ENCODE measurements at places on chromosomes 5 and 9.

- no peak for DNase-seq
These were observed 43.7 kb upstream of the ANGPTL2 start for GRCh38 chr9:127166111-127166510.

DNA sequence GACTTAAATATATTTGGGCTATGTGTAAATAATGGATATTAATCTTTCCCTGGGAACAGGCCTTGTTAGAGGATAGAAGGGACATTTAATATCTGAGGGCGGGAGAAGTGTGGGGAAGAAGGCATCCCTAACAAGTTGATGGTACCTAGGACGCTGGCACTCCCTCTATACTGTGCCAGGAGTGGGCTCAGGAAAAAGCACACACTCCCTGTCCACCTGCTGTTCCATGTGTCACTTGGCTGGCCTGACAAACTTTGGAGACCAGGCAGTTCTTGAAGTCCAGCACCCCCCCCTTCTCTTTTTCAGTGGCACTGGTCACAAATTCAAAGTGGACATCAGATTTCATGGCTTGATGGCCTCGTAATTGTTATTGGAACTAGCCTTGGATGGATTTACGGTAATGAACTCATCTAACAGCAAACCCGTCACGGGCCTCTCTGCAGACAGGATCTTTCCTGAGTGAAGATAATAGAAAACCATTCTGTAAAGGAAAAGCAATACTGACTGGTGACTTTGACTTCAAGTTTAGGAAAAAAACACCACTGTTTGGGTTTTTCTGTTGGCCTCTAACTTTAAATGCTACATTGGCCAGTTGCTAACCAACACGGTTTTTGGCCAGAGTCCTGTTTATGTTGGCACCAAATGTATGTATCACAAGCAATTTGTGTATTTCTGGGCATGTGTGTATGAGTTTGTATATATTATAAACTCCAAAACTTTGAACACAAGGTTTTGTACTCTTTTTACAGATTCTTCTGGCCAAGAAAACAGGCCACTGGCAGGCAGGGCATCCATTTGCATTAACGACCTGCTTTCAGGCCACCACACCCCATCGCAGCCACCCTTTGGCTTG is 552.6 kb downstream of the CCDC171 start:
- no peak for DNase-seq

DNA sequence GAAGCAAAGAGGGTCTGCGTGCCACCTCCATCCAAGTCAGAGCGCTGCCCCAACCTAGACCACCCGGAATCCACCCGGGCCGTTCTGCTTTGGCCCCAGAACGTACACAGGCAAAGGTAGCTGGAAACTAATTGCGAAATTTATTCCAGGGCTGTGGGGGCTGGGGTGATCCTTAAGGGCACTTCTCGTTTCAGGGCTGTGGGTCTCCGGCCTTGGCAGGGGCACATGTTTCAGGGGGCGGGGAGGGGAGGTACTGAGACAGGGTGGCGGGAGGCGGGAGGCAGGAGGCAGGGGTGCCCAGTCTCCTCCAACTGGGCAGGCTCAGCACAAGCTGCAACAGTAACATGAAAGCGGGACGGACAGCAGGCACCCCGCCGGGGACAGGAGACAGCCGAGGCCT is 26.1 kb downstream of the NR5A1 start:
- DNase-seq = no peak

DNA sequence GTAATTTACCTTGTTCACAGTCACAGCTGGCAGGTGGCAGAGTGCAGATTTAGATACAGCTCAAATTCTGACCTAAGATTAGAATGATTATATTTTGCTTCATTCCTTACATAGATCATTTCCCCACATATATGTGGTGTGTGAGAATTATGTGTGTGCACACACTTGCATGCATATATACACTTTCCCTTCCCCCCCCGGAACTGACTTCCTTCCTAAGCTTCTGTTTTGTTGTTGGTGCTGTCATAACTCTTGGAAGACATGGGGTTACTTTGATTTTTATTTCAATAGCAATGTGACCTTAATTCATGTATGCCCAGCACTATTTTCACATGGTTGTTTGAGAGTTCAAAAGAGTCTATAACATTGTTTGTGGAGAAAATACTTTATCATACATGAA is 112.8 kb downstream of the CMYA5 start:
- no peak for DNase-seq

- no peak for DNase-seq
These were observed 69.5 kb upstream of the UNC5A start for GRCh38 chr5:176740702-176741496.

DNA sequence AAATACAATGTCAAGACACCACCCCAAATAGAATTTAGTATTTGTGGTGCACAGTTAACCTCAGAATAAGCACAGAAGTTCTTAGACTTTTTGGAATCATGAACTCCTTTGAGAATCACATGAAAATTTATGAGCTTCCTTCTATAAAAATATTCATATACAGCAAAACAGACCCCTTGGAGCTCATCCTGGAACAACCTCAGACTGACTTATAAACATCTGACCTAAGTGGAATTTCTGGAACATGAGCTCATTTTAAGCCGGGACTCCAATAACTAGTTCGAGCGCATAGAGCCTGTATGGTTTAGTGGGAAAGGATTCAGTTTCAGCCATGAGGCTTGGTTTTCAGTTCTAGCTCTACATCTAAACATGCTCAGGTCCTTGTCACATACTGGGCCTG is 192.3 kb downstream of the DEPDC1B start:
- no peak for DNase-seq

- DNase-seq = no peak
These were observed 42.0 kb downstream of the FRMPD1 start for GRCh38 chr9:37692622-37693221.

DNA sequence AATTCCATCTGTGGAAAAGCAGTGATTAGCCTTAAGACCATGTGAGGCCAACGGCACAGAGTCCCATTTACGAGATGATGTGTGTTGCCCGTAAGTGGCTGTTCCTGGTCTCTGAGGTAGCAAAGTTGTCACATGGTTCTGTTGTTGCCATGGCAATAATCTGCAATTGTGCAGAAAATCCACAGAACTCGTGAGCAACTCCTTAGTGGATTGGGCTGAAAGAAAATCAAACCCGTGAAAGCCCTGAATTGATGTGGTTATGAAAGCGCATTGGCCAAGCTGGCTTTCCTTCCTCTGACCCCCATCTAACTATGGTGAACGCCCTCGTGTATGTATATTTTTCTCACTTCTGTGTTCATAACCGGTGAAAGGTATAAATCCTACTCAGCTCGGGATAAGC is 614.7 kb downstream of the EBF1 start:
- DNase-seq = no peak

DNA sequence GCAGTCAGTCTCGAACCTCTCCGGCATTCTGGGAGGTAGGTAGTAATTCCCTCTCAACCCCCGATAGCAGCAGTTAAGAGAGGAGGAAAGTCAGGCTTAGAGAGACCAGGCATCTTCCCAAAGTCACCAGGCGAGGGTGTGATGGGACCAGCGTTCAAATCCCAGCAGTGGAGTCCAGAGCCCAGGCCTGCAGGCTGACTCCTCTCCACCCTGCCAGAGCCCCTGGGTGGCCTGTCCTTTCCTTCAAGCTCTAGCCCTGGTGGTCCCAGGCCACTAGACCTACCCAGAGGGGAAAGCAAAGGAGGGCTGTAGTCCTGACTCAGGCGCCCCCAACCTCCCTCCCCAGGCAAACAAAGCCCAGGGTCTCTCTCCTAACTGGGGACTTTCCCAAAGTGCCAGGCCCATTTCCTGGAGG is 4.2 kb upstream of the NR5A1 start:
- no peak for DNase-seq

DNA sequence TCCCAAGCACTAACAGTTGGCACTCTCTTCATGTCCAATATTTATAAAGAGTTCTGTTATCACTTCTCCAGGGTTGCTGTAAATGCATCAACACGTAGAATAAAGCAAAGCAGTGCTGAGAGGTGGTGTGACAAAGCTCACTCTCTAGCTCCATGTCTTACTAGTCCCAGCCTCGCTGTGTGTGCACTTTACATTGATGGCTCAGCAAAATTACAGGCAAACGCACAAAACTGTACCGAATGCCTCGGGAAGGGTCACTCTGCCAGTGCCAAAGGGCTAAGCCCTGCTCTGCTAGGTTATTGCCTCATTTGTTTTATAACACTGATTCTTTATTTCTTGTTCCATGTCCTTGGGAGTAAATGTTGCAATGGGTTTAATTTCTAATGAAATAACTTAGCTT is 1005.9 kb upstream of the WWC1 start:
- DNase-seq = no peak

DNA sequence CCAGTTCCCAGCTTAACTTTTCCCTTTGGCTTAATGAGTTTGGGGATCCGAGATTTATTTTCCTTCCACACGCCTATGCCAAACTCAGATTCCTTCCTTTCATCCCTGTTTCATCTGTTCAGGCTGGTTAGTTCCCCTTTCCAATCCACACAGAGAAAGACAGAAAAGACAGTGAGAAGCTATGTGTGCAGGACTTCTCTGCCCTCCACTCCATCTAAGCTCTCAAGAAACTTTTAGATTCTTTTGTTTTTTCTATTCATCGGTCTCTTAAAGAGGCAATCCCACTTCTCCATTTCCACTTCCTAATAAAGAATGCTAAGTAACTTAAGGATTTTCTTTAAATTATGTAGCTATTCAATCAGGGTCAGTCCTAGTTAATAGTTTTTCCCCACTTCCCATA is 11.2 kb downstream of the ITGA1 start:
- DNase-seq = no peak

DNA sequence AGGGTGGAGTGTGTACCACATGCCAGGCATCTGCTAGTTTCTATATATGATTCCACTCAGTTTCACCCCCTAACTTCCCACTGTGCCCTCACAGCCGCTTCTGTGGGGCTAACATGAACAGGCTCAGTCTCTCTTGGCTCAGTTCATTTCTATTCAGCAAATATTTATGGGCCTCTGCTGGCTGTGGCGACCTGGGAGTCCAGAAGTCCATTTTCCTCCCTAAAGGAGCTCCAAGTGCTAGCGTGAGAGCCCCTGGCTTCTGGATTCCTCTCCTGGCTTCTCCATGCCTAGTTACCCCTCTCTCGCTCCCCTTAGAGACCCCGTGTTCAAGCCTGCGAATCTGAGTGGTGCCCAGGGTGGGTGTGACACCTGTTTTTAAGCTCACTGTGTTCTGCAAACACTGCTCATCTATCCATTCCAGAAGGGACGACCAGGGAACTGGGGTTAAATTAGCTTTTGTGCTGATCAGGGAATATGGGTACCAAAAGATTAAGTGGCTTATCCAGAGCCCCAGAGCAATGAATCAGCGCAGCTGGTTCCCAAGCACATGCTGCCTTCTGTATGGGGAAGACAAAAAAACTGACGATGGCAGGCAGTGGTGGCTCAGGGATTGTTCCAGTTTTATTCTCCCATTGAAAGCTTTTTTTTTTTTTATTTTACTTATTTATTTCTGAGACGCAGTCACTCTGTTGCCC is 57.6 kb downstream of the HMCN2 start:
- no peak for DNase-seq

GRCh38 chr5:169550227-169550626 is 33.3 kb upstream of the SPDL1 start:
- DNase-seq = no peak

DNA sequence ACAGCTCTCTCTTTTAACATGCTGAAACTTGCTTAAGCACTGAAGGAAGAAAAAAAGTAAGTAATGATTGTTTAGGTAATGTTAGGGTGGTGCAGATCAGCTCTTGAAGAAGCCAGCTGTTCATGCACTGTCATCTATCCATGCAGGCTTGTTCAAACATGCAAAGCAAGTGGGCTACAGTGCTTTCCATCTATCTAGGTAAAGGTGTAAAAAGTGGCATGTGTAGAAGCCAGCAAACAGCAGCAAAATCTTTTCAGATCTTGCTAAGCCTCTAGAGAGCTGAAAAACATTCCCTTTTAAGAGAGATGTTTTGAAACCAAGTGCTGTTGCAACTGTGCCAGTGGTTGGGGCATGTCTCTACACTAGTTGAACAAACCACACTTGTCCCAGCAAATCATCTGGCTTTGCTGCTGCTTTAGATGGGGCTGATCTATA is 214.4 kb downstream of the EFNA5 start:
- no peak for DNase-seq

GRCh38 chr5:124602925-124603650 is 143.4 kb downstream of the ZNF608 start:
- no peak for DNase-seq

- DNase-seq = no peak
These were observed 134.8 kb upstream of the MSX2 start for GRCh38 chr5:174589599-174589998.

GRCh38 chr9:2859776-2860379 is 16.0 kb upstream of the PUM3 start:
- DNase-seq = peak; percentile 56

DNA sequence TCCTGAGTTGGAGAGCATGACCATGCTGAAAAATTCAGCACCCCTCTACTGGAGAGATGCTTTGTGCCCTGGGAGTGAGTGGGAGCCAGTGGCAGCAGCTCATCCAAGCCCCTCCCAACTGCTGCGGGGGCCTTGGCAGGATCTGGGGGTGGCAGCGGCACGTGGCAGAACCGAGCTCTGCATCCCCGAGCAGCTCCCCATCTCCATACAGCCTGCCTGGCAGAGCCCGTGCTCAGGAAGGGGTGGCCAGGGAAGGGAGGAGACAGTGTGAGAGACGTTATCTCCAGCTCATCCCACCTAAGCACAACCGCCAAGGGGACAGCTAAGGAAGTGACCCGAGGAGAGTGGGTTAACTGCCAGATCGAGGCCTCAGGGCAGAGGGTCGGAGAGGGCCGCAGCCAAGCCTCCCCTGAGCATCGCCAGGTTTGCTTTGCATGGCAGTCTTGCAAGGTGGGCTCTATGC is 17.2 kb upstream of the DPM2 start:
- no peak for DNase-seq

DNA sequence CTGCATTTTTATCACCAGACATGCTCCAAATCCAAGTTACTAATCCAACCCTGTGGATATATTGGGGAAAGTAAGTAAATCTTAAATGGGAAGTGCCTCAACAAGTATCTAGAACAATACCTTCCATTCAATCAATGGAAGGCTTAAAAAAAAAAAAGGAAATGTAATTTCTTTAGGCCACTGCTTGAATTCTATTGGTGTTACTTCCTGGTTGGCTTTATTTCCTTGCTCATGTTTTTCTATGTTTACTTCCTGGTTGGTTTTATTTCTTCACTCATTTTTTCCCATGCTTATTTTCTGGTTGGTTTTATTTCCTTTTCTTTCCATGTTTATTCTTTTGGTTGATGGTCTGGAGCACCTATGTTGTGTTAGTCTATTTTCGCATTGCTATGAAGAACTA is 363.9 kb downstream of the KDM4C start:
- DNase-seq = no peak

DNA sequence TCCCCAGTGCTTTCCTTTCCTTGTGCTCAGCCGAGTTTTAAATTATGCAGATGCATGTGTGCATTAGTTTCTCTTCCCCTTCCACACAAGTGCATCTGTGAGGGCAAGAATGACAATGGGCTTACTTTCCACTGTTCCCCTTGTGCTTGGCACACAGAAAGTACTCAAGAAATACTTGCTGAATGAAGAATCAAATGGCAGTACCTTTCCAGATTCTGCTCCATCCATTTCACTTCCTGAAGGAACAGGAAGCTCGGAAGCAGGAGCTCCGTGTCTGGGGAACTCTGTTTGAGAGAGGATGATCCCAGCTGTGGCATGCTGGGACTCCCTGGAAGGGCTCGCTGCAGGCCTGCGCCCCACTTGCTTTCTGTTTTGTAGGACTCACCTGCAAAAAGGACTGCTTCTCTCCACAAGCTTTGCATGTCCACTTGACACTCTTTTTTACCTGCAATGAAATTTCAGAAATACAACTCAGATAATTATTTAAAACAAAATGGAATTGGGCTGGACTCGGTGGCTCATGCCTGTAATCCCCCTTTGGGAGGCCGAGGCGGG is 5.5 kb downstream of the MRNIP start:
- DNase-seq = no peak

GRCh38 chr9:128495296-128495695 is 9.2 kb upstream of the GLE1 start:
- DNase-seq = no peak

GRCh38 chr9:134756098-134756497 is 114.5 kb downstream of the COL5A1 start:
- no peak for DNase-seq
